ENCODE measurements at places on chromosomes 1 and 21. TPM values are rescaled to one million over a fixed set of nuclear protein-coding genes. Genes with fewer than 3 reads are reported as not detected.

The C8B gene
- total RNA-seq: not detected

The ERG gene
- total RNA-seq: not detected

The INSRR gene
- not detected for total RNA-seq

The AMY1B gene
- not detected for total RNA-seq

The SMCP gene
- not detected for total RNA-seq

The PGLYRP4 gene
- not detected for total RNA-seq

The CD1E gene
- not detected for total RNA-seq

The RHOC gene
- total RNA-seq: 208 TPM

The CYP4A22 gene
- not detected for total RNA-seq

The ADAM30 gene
- total RNA-seq: not detected

The PRRX1 gene
- total RNA-seq: 0.67 TPM

The PSMG1 gene
- 75.6 TPM for total RNA-seq

The OR2T33 gene
- not detected for total RNA-seq

The C1QTNF12 gene
- total RNA-seq: not detected

The FAM151A gene
- total RNA-seq: not detected

The ZSWIM5 gene
- total RNA-seq: under 0.01 TPM

The OR6N1 gene
- total RNA-seq: not detected

The LEFTY1 gene
- total RNA-seq: not detected

The ACKR1 gene
- under 0.01 TPM for total RNA-seq

Data from melanocyte of skin (primary cell).